ENCODE measurements at places on chromosomes 2 and 18. TPM values are rescaled to one million over a fixed set of nuclear protein-coding genes. Genes with fewer than 3 reads are reported as not detected.

Gene MC2R
- total RNA-seq, result not detected

Gene GKN1
- not detected for total RNA-seq

- DNase-seq, result no peak
These were observed 7.4 kb downstream of the SMAD7 start for GRCh38 chr18:48943333-48943732.

- no peak for DNase-seq
These were observed 159.7 kb upstream of the SKOR2 start for GRCh38 chr18:47411159-47411558.

Gene AUP1
- 56.4 TPM for total RNA-seq

Gene SP5
- 0.20 TPM for total RNA-seq

DNA sequence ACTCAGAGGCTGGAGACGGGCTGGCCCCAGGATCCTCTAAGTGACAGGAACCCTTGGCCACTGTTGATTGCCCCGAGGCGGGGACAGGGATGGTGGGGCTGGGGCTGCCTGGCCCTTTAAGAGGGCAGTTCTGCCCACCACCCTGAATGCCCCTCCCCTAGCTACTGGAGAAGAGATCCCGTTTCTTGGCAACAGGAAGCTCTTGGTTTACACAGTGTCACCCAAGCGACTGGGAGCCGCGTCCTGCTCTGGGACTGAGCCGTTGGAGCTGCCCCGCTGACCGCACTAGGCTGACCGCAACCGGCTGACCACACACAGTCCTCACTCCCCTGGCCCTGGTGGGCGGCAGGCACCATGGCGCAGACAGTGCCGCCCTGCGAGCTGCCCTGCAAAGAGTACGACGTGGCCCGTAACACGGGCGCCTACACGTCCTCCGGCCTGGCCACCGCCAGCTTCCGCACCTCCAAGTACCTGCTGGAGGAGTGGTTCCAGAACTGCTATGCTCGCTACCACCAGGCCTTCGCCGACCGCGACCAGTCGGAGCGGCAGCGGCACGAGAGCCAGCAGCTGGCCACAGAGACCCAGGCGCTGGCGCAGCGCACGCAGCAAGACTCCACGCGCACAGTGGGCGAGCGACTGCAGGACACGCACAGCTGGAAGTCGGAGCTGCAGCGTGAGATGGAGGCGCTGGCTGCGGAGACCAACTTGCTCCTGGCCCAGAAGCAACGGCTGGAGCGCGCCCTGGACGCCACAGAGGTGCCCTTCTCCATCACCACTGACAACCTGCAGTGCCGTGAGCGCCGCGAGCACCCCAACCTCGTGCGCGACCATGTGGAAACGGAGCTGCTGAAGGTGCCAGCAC is at the start of gene TEKT4:
TSS of gene TEKT4 (plus strand) at position 205 of the 862 bp plus-strand sequence. CDS start at position 355, 150 bp downstream.
- DNase-seq, result no peak

DNA sequence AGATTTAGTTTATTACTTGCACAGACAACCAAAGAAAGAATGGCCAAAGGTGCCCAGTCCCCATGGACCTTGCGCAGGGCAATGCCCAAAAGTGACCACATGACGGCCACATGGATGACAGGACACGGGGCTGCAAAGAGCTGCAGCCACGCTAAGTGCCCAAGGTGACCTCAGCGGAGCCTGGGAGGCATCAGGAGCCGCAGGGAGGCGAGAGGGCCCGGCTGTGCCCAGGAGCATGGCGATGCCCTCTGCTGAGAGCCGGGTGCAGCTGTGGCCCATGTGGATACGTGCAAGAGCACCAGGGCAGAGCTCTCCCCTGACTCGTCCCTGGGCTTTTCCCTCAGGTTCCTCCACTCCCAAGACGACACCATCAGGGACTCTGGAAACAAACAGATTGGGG is 14.7 kb downstream of the HES6 start:
- DNase-seq, result no peak

- DNase-seq, result no peak
These were observed 1.3 kb downstream of the SLC23A3 start for GRCh38 chr2:219168526-219168925.

Gene PID1
- total RNA-seq, result 4.2 TPM

GRCh38 chr2:127564429-127565260 is 29.2 kb downstream of the MYO7B start:
- DNase-seq, result no peak

DNA sequence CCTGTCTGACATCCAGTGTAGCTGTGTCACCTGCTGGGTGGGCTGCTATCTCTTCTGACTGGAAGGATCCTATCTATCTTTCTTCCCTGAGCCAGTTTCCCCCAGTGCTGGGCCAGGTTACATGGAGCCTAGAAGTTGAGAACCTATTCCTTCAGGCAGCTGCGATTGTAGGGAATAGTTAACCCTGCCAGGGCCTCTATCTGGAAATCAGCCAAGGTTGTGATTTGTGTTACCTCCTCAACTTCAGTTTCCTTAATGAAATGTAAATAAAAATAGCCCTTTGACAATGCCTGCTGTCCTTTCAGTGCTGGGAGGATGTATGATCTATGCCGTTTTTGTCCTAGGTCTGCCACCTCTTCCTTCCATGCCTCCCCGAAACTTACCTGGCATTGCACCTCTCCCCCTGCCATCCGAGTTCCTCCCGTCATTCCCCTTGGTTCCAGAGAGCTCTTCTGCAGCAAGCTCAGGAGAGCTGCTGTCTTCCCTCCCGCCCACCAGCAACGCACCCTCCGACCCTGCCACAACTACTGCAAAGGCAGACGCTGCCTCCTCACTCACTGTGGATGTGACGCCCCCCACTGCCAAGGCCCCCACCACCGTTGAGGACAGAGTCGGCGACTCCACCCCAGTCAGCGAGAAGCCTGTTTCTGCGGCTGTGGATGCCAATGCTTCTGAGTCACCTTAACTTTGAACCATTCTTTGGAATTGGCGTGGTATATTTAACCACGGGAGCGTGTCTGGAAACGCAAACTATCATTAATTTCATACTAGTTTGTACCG is 36.6 kb downstream of the GORASP2 start:
- DNase-seq, result no peak

GRCh38 chr2:9639740-9640343 is 9.0 kb upstream of the YWHAQ start:
- DNase-seq, result no peak

- DNase-seq, result no peak
These were observed at the start of gene KYNU for GRCh38 chr2:142877216-142877838. TSS of gene KYNU (plus strand) at chr2:142877664. CDS start at chr2:142885368, 7,704 bp downstream.

Gene LRP1B
- 0.16 TPM for total RNA-seq

Gene HOXD12
- not detected for total RNA-seq

Gene ZEB2
- 168 TPM for total RNA-seq

DNA sequence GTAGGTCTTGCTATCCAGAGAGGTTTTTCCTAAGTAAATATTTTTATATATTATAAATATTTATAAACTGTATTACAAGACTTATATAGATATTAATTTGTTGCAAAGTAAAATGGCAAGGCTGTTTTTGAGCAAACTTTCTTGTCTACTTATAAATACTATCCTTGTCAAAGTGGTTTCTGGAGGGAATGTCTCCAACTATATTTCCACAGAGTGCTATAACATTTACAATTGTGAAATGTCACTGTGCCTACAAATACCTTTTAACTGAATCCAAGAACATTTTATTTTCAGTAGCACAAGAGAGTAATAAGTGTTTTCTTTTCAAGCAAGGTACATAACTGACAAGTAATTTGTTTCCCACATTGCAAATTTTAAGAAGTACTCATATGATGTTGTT is 256.8 kb downstream of the ZNF385B start:
- DNase-seq, result no peak

DNA sequence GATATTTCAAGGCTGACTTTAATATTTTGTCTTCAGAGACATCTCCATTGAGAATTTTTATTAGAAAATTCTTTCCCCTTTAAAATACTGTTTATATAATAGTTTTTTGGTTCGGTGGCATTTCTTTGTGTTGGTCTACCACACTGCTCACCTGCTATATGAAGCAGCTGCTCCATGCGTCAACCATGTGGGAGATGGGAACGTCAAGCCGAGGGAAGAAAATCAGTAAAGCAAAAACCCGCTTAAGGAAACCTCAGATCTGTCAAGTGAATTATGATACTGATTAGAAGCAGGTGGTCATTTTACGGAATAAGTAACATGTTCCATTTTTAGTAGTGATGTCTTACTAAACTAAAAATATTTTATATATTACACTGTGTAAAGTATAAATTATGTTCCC is 5.6 kb upstream of the TMEM17 start:
- DNase-seq, result no peak

DNA sequence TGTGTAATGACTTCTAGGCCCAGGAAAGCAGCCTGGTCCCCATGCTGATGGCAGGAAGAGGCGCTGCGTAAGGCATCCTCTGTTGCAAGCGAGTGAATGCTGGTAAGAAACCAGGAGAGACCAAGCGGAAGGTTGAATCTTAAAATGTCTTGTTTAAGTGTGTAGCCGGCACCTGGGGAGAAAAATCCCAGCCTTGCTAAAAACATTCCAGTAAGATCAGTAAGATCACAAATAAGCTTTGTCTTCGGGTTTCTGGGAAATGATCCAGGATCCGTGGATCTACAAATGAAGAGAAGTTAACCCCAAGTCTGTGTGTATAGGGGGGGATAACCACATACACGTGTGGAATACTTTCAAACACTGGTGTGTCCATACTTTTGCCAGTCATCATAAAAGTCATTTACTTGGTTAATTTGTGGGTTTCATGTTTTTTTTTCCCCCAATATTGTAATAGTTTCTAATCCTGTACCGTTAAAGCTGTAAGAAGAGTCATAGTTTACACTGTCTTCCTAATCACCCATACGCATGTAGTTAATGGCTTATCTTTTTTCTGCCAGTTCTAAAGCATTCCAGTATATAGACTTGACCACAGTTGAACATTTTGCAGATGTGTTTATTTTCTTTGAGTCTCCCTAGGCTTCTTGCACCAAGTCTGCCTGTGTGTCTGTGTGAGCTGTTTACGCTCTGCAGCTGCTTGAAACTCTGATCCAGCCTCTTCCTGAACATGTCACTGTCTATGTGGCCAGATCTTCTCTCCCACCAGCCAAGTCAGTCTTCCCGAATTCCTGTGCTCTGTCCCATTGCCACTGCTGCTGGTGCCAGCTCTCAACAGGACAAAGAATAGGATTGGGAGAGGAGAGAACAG is 135.9 kb upstream of the ARL4C start:
- DNase-seq, result no peak

DNA sequence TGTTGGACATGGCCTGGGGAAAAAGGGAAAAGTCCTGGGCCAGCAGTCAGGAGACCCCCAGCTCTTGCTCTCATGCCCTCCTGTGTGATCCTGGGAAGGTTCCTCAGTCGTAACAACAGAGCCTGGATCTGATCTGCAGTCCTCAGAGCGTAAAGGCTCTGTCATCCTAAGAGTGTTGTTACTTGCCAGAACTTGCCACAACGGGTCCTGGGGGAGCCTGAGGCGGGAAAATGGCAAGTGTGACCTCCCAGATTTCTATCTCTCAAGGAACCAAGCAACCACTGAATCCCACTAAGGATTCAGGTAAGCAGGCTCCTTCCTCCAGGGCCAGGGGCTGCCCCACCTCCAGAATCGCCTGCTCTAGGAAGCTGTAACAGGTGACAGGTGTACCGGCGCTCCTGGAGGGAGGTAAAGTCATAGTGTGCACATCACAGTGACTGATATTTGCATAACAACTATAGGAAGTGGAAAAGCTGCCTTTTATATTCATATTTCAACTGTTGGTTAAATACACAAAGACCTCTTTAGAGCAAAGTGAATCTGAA is 18.4 kb downstream of the HS1BP3 start:
- DNase-seq, result no peak

DNA sequence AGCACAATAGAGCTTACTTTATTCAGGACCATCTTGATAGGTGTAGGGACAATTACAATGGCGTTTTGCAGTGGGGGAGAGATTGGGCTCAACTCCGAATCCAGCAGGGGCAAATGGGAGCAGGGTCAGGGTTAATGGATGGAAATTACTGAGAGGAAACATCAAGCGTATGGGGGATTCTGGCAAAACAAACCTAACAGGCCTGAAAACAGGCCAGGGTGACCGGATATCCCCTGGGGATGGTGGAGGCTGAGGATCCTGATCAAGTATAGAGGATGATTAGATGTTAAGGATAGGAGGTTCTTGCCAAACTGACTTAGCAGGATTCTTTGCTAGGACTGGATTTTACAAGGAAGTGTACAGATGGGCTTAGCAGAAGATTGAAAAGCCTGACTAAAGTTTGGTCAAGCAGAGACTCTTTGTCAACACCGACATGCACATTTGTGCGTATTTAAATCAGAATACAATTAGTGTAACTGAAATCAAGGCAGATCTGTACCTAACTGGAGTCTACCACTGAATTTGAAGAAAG is 54.5 kb upstream of the GPR45 start:
- no peak for DNase-seq

DNA sequence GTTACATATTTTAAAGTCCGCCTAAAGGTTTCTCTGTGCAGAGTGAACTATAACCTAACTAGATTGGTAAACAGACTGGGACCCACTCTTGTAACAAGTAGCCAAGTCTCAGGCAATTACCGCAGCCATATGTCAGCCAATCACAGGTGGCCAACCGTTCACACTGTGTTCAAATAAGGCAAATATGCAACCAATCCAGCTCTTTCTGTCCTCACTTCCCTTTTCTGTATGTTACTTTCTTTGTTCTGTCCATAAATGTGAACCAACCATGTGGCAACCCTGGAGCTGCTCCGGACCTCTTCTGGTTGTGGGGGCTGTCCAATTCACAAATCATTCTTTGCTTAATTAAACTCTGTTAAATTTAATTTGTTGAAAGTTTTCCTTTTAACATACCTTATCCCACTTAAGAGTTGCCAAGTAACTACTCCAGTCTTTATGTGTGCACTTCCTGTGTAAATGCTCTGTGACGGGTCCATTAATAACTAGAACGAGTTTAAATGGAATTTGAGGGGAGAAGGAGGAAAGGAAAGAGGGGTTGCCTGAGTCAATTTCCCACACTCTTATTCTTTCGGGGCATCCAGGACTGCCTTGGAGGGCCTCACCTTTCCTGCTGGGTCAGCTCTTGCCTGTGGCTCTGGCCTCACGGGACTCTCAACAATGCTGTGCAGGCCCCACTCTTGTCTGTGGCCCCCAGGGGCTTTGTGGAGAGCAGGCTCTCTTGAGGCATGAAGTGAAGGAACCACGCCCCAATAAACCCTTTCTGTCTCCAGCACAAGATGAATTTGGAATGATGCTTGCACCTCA is 6.6 kb upstream of the RPL37A start:
- DNase-seq, result no peak

Measured in heart left ventricle (tissue), 16 donors.